ENCODE measurements at places on chromosomes 16 and 17.

GRCh38 chr16:53056392-53056881 is 1.6 kb downstream of the CHD9 start:
- no peak for DNase-seq

DNA sequence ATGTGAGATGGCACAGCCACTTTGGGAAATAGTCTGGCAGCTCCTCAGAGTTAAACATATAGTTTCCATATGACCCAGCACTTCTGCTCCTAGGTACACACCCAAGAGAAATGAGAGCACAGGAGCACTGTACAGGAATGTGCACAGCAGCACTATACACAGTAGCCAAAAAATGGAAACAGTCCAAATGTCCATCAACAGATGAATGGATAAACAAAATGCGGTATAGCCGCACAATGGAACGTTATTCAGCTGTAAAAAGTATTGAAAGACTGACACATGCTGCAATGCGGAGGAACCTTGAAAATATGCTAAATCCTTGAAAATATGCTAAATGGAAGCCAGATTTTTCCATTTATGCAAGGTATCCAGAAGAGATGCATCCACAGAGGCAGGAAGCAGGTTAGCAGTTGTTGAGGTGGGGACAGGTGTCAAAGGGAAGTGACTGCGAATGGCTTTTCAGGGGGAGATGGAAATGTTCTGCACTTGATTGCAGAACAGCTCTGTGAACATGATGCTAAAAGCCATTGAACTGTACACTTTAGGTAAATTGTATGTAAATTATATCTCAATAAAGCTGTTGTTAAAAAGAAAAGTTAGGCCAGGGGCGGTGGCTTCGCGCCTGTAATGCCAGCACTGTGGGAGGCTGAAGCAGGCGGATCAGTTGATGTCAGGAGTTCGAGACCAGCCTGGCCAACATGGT is 80.7 kb downstream of the MPRIP start:
- DNase-seq = no peak

- no peak for DNase-seq
Measured at GRCh38 chr16:52709306-52709705, 162.4 kb upstream of the TOX3 start.

GRCh38 chr16:48546774-48547173 is 63.2 kb downstream of the N4BP1 start:
- peak; percentile 56 for DNase-seq

DNA sequence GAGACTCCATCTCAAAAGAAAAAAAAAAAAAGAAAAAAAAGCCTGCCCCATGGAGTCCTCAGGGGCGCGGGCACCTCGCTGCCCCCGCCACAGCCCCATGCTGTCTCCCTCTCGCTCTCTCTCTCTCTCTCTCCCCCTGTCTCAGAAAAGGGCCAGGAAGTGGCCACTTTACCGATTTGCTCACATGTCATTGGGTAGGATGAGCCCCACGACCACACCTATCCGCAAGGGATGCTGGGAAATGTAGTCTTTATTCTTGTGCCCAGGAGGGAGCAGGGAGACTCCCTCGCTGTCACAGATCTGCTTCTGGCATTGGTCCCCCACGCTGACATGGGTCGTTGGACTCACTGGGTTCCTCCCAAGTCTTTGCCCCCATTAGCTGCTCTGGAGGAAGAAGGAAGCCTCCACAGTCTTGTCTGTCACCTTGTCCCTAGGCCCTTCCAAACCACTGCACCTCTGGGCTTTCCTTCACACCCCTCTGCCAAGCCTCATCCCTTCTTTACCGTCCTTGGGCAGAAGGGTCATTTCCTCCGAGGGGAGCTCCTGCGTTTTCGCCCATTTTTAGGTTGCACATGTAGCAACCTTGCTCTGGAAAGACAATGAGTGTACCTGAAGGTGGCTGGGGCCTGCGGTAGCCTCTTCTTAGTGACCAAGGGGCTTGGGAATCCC is 6.9 kb upstream of the GJD3 start:
- DNase-seq = no peak

DNA sequence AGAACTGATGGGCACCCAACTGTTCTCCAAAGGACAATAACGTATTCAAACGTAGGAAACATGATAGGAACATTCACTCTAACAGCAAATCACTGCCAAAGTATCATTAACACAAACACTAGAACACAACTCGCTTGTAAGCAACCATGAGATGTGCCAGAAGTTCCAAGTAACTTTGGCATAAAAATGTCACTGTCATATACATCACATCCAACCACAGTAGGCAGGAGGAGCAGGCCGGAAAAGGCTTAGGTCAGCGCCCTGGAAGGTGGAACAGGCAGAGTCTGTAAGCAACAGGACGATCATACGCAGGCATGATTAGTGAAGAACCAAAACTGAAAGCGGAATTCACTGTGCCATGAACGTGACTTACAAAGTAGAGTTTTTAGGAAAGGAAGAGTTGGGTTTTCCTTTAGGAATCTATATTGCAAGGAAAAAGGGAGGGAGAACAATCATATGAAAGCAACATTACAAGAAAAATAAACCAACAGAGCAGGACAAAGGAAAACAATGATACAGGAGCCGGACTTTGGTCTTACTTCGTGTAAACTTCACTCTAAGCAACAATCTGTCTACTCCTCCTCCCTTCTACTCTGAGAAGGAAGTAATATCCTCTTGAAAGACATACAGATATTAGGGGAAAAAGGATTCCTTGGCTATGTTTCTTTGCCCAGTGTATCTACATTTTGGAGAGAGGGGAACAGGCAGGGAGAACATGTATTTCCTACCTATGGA is 52.3 kb downstream of the YWHAE start:
- no peak for DNase-seq

- DNase-seq = no peak
Measured at GRCh38 chr17:41516830-41517283, 1.8 kb downstream of the KRT15 start.

DNA sequence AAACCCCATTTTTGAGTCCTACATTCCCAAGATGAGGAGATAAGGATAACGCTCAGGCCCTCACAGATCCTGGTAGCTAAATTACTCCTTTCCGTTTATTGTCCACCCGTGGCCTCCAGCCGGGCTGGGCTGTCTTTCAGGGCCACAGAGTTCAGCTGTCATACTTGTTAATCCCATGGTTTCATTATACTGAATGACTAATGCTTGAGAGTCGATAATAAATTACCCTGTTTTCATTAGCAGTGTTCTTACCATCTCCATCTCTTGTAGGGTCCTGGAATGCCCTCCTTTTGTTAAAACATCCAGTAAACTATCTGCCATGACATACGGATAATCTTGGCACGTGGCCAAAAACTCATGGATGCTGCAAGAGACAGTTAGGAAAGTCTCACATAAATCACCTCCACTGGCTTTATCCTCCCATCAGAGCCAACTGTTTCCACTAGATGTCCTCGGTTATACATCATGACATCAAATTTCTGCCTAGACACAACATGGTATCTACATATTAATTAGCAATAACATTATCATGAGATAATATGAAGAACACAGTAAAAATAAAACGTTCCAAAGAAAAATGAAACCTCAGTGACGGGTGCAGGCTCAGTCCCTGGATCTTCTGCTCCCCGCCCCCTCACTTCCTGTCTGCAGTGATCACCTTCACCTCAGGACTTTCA is 45.3 kb downstream of the BRD7 start:
- peak; percentile 14 for DNase-seq

DNA sequence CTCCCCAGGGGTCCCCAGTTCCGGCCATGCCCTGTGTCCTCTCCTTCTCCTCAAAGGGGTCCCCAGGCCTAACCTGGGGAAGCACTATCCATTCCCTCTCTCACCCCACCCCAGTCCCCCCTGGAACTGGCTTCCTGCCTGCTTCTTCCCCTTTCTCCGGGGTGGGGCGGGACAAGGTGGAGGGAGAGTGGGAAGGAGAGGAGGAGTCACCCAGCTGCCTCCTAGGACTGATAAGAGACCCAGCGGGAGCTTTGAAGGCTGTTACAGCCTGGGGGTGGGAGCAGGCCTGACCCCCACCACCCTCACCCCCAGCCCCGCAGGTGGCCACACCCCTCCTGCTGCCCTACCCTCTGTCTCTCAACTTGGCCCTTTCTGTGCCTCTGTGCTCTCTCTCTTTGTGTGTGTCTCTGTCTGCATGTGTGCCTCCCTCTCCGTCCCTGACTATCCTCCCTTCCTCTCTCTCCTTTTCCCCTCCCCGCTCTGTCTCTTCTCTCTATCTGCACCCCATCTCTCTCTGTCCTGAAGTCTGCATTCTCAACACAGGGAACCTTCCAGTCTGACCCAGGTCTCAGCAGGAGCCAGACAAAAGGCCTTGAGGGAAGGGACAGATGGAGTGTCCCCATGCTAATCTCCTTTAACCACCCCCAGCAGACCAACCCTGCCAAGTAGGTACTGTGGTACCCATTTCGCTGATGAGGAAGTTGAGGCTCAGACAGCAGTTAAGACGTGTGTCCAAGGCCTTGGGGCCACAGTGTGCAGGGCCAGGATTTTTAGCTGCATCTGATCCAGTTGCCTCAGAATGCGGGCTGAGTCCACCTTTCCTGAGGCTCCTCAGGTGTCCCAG is 66.1 kb downstream of the RAB11FIP4 start:
- DNase-seq = no peak

DNA sequence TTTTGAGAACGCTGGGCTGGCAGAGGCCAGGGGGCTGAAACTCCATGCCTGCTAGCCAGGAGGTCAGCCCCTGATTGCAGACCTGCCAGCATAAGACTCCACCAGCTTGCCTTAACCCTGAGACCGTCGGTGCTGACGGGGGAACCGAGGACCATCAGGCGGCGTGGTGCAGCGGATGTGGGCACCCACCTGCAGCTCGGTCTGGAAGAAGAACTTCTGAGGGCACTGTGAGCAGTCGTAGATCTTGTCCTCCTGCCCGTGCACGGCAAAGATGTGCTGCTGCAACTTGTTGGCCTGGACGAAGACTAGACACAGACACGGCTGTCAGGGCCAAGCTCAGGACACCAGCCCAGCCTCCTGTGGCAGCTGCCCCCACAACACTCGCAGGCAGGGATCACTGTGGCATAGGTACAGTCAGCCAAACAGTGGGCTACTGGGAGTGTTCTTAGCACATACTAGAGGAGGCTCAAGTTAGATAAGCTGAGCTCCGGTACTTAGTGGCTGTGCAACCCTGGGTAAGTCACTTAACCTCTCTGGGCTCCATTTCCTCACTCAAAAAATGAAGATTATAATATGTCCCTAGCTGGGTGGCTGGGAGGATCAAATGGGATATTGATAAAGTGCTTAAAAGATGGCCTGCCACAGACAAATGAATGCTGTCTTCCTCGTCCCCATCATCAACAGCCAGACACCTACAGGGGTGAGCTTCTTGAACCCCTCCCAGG is 150.0 kb downstream of the C16orf78 start:
- no peak for DNase-seq

GRCh38 chr17:30378241-30378824 is 394 bp upstream of the CPD start:
- DNase-seq = peak; percentile 42

DNA sequence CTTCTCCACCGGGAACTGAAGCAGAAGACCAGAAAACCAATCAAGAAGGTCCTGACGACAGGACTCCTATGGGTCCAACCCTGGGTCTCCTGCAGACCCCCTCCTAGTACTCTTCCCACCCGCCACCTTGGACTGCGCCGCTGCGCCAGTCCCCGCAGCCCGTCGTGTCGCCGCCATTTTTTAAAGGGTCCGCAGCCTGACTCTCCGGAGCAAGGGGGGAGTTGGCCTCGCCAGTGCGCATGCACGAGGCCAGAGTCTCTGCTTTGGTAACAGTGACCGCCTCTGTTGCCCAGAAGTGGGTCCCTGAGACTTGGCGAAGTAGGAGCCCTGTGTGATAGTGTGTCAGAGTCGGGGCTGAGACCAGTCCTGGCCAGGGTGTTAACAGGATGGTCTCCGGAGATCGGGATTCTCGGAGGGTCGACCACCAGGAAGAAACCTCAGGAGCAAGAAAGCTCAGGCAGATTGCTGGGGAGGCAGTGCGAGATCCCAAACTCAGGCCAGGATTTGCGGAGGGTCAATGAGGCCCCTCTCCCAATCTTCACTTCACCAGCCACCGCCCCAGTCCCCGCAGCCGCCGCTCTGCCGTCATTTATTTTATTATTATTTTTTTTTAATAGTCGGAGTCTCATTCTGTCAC is 612.5 kb downstream of the KCNJ18 start:
- DNase-seq = no peak

- no peak for DNase-seq
Measured at GRCh38 chr17:9192010-9192409, 170.7 kb downstream of the NTN1 start.

DNA sequence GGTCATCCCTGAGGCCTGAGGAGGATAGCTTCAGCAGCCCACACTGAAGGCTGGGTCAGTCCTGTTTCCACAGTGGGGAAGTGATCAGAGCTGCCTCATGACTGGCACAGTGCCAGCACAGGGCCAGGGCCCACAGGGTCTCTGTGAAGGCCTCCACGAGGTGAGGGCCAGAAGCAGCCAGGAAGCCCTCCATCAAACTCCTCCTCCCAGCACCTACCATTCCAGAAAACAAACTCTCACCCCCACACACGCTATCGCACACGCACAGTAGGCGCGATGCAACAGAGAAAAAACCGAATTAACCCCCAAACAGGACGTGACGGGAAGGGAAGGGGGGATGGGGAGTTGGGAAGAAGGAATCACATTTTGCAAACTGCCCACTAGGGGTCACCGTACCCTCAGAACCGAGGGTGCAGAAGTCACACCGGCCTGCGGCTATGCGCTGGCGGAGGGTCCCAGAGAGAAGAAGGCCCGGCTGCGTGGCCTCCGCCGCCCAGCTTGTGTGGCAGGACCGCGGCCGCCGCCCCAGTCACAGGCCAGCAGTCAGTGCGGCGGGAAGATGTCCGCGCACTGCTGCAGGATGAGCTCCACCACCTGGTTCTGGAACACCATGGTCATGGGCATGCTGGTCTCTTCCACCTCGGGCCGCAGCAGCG is 37.6 kb downstream of the ARHGAP27 start:
- peak; percentile 48 for DNase-seq

DNA sequence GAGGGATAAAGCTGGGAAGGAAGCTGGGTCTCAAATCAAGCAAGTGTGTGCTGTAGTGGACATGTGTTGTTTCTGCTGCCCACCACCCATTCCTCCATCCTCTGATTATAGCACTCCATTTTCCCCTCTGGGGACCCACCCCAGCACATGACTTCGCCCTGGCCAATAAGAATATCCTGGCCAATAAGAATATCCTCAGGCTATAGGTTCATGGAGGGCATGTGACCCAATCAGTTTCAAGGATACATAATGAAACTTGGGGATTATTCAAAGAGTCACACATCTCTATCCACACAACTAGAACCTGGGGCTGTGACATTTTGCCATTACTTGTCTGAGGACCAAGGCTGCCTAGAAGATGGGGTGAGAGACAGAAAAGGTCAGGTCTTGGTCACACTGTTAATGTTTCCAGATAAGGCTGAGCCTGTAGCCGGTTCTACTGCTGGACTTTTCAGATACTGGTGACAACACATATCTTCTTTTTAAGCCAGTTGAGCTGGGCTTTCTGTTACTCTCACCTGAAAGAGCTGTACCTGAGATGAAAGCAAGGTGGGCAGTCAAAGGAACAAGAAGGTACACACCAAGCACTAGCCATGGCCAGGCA is 33.7 kb downstream of the MYO18A start:
- DNase-seq = no peak

- DNase-seq = no peak
Measured at GRCh38 chr16:27220991-27221390, 17.7 kb downstream of the KDM8 start.
